ENCODE measurements at places on chromosomes 2 and 18.
A peak's percentile ranks its signal among the peaks of the same experiment; 100 is the strongest.

- DNase-seq: peak; percentile 46
These were observed 49.5 kb downstream of the PTPRM start for GRCh38 chr18:7616661-7617060.

DNA sequence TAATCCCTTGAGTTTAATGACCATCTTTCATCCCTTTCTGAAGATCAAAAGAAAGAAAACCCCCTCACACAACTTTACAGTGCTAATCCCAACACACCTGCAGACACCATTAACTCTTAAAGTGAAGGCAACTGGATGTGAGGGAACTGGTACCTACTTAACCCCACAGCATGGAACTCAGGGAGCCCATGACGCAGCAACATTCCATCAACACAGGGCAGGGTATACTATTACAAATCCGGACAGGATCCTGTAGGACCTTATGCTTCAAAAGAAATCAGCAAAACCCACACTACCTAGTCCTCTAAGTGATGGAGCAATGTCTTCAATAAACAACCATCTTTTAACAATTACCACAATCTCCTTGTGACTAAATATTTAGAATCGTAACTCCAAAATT is 78.6 kb downstream of the FARSB start:
- no peak for DNase-seq

DNA sequence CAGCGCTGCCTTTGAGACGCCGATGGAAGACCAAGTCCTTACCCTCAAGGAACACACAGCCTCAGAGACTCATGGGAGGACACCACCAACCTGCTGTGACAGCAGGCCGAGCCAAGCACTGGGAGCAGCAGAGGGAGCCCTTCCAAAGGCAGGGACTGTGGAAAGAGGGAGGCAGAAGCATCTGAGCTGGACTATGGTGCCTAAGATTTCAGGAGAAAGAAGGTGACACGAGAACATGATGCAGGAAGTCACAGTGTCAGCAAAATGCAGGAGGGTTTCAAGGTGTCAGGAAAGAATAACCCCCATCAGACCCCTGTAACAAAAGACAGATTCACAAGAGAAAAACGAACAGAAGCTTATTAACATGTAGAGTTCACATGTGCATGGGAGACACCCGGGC is 24.2 kb upstream of the COX7A2L start:
- DNase-seq: no peak

DNA sequence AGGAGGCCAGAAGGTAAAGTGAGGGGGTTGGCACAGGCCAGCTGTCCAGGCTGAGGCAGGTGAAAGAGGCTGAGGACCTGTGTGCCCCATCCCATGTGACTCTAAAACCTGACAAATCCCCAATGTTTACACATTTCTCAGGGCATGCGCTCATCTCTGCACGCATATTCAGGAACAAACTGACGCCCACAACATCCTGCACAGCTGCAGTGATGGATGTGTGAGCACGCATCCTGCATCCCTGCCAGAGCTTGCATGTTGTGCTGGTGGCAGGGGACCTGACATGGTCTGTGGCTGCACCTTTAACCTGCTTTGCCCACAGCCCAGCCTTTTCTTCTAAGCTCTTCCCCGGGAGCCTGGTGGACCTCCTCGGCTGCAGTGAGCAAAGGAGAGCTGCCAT is 83.1 kb downstream of the FBXO15 start:
- DNase-seq: no peak

DNA sequence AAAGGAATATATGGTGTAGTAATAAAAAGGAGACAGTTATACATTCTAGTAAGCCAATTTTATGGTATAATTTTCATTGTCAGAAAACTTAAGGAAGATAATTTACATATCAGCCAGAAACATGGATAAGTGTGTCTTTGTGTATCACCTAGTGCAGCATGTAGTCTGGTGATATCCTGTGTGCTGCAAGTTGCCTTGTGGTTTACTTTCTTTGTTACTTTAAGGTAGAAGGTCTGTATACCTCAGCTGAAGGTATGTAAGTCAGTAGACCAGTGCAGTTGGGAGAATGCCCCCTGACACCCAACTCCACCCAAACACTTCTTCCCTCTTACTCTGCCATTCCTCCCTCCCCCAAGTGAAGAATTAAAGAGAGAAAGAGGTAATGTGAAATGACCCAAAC is 11.0 kb downstream of the GORASP2 start:
- no peak for DNase-seq

- DNase-seq: no peak
These were observed 47.3 kb upstream of the SLC38A11 start for GRCh38 chr2:165002638-165003037.

DNA sequence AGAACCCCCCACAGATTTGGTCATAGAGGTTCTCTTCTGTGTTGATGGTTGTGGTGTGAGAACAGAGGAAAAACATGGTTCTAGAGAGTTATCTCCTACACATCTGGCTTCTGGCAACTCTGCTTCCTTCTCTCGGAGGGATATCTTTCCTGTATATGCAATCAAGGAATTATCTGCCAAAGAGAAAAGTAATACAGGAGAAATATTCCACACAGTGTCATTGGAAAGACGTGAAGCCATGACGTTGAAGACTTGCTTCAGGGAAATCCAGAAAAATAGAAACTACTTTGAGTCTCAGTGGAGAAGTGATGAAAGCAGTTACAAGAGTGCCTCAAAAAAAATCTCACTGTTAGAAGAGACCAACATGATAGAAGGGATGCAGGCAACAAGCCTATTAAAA is 78.5 kb downstream of the RAB31 start:
- DNase-seq: no peak

DNA sequence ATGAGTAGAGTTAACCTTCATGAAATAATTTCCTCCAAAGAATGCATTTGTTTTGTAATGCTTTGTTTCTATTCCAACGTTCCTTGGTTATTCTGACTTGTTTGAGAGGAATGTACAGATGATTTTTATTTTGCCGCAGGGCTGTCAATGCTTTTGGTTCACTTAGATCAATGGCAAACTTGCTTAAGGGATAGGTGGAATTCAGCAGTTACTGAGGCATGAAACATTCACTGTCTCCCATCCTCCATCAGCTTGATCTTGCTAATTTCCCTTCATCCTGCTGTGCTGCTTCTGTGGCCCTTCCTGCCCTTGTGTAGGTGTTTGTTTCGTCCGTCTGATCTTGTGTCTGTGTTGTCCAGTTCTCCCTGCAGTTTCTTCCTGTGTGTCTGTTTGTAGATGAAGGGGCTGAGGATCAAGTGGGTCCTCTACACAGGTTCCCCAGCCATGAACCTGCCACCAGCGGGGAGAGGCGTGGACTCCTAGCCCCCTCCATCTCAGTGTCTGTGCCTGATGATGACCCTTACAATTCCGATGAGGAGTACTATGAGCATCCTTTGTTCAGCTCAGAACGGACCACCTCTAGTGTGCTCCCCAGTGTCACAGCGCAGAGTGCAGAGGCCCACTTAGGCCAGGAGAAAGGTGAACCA is 84.2 kb upstream of the UNC80 start:
- no peak for DNase-seq

All from left hindlimb (tissue), 1 donor.